Liver (tissue), 10 donors: ENCODE measurements at places on chromosomes 12 and 14. TPM values are rescaled to one million over a fixed set of nuclear protein-coding genes. Genes with fewer than 3 reads are reported as not detected.

Gene PIWIL1
- 0.01 TPM for polyA plus RNA-seq

Gene TAS2R46
- polyA plus RNA-seq: not detected

Gene ALDH1L2
- polyA plus RNA-seq: 0.10 TPM

Gene AMIGO2
- 3.5 TPM for polyA plus RNA-seq

Gene DEGS2
- polyA plus RNA-seq: 0.42 TPM
